Fibroblast of the aortic adventitia (primary cell): ENCODE measurements at places on chromosomes 4 and X.

DNA sequence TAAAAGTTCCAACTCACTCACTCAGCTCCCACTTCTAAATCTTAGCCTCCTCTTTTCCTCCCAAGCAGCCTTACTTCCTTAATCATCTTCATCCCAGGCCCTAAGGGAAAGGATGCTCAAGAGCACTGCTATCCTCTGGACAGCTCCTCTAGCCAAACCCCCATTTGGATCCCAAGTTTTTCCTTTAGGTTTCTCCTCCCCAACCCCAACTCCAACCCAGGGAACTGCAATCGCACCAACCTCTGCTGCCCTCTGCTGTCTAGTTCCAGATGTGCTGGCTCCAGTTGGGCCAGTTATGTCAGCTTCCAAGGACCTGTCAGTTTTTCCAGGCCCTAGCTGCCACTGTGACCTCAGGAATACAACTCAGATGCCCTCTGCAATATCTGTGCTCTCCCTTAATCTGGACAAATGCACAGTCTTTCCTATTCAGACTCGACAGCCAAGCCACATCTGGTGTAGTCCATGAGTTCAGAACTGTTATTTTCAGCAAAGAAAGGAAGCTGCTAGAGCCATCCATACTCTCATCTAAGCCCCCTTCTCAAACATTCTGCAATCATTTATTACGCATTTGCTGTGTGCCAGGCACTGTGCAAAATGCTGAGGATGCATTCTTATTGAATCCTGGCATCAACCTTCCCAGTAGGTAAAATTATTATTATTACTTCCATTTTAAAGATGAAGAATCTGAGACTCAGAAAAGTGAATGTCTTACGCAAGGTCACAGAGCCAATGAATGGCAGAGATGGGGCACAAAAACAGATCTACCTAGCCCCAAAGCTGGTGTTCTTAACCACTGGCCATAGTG lies 12.3 kb upstream of the XPNPEP2 start:
- peak; percentile 77 for DNase-seq

DNA sequence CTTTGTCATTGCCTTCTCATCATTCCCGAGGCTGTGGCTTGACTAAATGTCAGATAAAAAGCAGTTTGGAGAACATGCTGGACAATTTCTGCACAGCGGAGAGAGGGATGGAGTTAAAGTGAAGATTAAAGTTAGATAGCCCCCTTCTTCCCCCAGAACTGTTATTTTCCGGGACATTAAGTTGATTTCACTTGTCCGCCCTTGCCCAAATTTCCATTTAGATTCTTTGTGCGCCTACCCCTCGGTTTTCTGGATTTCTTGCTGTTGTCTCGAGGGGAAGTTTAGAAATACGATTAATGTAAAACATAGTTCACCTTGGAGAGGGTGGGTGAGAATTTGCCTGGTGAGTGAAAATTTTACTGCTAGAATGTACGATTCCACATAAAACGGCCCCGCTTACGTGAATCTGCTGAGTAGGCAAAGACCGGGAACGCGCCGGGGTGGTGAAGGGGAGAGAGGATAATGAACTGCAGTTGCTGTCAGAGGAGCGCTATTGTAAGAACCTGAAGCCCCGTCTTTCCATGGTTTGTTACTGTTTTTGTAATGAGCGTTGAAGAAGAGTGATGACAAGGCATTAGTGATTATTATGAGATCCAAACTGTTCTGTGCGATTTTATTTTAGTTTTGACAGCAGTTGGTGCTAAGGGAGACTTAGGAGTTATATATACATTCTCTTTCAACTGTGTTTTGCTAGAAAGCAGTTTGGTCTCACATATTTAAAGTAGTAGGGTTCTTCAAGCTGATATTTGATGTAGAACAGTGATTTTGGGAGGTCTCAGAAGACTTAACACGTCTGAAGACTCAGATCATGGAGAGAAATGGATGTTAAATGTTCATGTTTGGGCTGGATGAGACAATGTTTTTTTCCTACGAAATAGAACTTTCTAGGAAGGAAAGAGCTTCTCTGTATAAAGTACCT lies 73.0 kb downstream of the AFF1 start:
- peak; percentile 63 for DNase-seq

- no peak for DNase-seq
Measured at GRCh38 chr4:28227764-28228163, 1367.1 kb downstream of the STIM2 start.

DNA sequence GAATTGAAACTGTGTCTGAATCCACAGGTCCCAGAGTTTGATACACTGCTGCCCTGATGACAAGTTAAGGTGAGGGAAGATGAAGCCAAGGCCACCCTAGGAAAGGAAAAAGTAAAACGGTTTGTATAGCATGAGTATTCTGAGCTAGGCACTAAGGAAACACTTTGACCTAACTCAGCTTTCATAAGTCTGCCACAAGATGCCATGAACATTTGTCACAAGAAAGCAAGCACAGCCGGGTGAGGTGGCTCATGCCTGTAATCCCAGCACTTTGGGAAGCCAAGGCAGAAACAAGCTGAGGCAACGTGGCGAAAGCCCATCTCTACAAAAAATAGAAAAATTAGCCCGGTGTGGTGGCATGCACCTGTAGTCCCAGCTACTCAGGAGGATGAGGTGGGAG lies 34.2 kb downstream of the ELOVL6 start:
- peak; percentile 40 for DNase-seq

DNA sequence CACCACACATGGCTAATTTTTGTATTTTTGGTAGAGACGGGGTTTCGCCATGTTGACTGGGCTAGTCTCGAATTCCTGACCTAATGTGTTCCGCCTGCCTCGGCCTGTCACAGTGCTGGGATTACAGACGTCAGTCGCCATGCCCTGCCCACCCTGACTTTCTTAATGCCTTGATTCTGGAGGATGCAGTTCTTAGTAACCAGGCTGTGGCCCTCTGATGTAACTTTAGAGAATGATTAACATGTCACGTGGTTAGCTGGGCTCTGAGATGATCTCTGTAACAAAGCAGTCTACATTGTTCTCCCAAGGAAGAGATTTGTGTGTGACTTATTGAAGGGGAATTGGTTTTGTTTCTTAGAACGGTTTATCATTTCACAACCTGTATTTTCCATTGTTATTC lies 30.6 kb downstream of the ANK2 start:
- DNase-seq = peak; percentile 24

DNA sequence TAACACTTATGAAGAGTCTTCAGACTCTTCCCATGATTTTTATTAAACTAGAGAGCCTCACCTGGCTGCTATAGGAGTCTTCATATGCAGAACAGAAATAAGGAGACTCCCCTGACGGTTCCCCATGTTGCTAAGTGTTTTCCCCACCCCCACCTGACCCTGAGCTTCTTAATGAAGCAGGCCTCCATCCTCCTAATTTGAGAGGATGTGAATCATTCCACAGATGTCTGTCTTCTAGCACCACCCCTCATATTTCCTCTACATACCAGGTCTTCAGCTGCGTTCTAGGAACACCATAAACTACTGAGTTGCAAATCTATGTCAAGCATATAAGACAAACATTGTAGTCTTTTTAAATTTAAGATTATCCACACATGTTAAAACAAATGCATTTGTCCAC lies 36.9 kb downstream of the RP2 start:
- DNase-seq = no peak
